ENCODE measurements at places on chromosomes 16 and 17.
A peak's percentile ranks its signal among the peaks of the same experiment; 100 is the strongest.

GRCh38 chr17:56495556-56495955 lies 97.9 kb upstream of the NOG start:
- no peak for DNase-seq

GRCh38 chr17:31787857-31788570 lies 71.0 kb downstream of the COPRS start:
- no peak for DNase-seq

DNA sequence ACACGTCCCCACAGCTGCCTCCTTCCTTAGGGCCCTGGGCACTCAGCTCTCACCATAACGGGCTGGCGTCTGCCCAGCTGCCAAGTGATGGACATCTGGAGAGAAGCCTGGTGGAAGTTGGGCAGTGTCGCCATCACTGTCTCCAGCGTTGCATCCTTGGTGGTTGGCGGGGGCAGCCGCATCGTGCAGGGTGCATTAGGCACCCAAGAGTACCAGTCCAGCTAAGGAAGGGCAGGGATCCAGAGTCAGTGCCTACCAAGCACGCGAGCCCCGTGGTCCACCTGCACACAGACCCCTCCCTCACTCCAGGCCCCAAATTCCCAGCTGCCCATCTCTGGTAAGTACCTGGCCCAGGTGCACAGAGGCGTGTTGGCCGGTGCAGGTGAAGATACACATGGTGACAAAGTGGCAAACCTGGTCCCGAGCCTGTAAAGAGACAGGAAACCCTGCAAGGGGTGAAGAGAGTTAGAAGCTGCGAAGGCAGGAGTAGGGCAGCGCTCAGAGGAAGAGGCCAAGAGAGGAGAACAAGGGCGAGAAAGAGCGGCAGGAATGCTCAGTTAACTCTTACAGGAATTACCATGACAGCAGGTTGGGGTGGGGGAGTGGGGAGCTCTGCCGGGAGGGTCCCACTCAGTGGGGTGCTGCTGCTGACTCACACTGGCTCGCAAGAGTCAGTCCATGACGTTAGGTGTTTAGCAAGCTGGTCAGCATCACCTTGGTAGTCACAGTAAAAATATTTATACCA lies 9.5 kb downstream of the ALOX15 start:
- no peak for DNase-seq

GRCh38 chr17:45841883-45842525 lies 2.7 kb upstream of the SPPL2C start:
- no peak for DNase-seq

DNA sequence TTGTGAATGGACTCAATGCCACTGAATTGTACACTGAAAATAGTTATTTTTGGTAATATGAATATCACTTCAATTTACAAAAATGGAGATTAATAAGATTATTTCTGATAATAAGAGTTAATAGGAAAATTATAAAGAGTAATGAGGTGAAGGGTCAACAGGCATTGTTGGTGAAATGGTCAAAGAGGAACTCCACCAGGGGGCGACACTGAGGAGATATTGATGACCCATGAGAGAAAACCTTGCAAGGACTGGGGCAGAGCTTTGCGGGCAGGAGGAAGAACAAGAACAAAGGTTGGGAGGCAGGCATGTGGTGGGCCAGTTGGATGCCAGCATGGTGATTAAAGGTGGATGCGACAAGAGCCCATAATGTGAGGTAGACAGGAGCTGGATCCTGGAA lies 74.0 kb upstream of the XYLT1 start:
- peak; percentile 17 for DNase-seq

DNA sequence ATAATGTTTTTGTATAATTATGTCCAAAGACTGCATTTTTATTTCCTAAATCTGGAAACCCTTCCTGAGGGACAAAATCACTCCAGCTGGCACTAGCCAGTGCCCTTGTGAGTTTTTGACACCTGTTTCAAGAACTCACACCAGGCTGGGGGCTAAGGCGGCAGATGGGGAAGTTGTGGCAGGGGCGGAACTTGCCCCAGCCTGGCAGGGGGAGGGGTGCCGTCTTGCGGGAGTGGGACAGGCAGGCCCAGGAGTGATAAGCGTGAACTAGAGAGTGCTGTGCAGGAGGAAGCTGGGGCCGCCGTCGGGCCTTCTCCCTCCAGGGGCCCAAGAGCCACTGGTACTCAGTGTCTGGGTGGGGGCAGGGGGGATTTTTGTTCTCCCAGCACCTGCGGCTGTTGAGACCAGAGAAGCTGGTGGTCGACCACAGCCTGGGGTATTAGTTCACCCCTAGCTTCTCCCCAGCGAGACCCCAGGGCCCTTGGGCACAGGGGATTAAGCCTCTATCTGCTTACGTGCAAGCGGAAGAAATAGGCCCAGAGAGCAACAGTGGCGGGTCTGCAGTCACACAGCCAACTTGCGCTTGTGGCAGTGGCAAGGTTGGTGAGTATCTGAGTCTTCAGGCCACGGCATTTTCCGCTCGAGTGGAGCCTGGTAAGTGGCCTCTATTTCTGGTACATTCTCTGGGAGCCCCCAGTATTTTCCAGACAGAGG lies 40.2 kb upstream of the PLCG2 start:
- DNase-seq = peak; percentile 97

GRCh38 chr17:79990051-79990592 lies 45.5 kb downstream of the TBC1D16 start:
- no peak for DNase-seq

GRCh38 chr17:27368151-27368795 lies 74.4 kb downstream of the WSB1 start:
- DNase-seq = peak; percentile 66

- DNase-seq = peak; percentile 17
These were observed 662.8 kb downstream of the WWOX start for GRCh38 chr16:78762222-78762621.

DNA sequence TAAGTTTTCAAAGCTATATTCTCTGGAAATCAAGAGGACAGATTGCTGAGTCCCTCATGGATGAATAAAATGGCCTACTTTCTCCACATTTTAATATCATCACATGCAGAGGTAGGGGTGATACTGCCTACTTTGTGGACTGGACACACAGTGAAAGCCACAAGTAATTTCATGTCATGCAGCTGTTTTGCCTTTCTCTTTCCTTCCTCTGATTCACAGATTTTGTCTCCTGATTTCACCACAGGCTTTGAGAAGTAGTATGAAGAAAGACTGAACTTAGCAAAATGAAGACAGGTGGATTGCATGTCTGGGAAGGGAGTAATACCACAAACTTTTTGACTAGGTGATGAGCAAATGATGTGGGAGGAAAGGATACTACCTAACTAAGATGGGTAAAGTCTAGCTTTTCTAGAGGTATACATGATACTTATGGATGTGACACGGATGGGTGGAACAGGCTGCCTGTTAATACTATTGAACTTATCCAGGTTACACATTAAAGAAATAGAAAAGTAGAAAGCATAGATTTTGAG lies 478.4 kb upstream of the GOT2 start:
- peak; percentile 19 for DNase-seq

DNA sequence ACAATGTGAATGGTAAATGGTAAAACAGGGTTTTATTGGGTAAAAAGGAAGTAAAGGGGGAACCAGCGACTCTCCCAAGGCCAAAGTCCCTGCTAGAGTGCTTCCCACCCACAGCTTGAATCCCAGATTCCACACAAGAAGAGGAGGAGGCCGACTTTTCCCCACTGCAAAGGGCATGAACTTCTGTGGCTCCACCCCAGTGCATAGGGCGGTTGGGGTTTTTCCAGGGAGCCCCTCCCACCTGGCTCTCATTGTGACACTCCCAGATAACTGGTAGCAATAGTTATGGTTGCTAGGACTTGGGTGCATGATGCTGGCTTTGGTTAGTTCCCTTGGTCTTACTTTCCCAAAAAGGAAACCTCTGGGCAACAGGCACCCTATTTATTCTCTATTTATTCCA lies 666.0 kb upstream of the CA10 start:
- DNase-seq = no peak

- no peak for DNase-seq
These were observed 4.2 kb upstream of the PEMT start for GRCh38 chr17:17595755-17596154.

GRCh38 chr17:49861150-49861884 lies 13.4 kb upstream of the TAC4 start:
- DNase-seq = peak; percentile 75

DNA sequence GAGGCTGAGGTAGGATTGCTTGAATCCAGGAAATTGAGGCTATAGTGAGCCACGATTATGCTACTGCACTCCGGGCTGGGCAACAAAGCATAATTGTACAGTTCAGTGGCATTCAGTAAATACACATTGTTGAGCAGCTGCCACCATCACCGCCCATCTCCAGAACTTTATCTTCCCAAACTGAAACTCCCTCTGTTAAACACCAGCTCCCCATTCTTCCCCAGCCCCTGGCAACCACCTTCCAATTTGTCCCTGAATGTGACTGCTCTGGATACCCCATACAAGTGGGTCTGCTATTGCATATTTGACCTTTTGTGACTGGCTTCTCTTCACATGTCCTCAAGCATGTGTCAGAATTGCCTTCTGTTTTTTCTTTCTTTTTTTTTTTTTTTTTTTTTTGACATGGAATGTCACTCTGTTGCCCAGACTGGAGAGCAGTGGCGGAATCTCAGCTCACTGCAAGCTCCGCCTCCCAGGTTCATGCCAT lies 2.9 kb downstream of the RPL38 start:
- no peak for DNase-seq

All from hematopoietic multipotent progenitor cell treated with erythropoietin and hydrocortisone succinate and interleukin-3 and kit ligand, for 4 days (in vitro differentiated cells).